ENCODE measurements at places on chromosomes 7 and 10. TPM values are rescaled to one million over a fixed set of nuclear protein-coding genes. Genes with fewer than 3 reads are reported as not detected.

DNA sequence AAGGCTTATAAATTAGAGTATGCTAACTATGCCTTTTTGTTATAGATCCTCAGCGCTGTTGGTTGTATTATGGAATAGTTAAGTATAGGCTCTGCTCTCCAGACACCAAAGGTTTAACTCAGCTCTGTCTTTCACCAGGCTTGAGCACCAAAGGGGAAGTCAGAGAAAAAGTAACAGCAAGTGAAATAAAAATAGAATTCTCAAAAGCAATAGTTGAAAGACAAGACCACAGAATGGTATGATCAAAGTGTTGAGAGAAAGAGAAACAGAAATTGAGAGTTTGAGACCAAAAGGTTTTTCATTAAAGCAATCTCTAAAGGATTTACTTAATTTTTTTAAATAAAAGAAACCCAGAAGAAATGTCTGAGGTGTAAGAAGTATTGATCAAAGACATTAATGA, 529.8 kb upstream of the C7orf33 start:
- DNase-seq: no peak

- DNase-seq: peak; percentile 87
Observed at GRCh38 chr10:100728928-100729861, 16.2 kb upstream of the PAX2 start.

DNA sequence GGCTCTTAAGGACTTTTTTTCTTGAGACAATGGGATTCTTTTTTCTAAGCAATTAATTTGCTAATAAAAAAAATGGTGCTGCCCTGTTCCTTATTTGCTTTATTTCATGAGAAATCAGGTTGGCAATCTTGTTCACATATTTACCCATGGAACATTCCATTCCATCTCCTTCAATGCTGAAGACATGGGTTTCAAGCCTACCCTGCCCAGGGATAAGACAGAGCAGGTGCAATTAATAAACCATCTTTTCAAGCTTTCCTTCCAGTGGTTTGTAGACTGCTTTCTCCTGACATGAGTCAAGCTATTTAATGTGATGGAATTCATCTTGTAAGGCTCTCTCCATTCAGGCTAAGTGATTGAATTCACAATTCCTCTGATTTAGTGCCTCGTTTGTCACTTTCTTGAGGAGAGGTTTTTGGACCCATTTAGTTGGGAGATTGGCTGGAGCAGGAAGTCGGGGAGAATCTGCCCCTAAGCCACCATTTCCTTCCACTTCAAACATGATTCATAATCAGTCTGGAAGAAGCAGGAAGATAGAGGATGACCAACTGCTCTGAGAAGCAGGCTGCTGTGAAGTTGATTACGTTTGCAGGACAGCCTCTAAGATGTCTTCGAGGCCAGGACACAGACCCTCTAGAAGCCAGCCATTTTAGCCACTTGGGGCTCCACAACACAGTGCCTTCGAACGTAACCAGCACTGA, 552.4 kb upstream of the GALNT17 start:
- no peak for DNase-seq

DNA sequence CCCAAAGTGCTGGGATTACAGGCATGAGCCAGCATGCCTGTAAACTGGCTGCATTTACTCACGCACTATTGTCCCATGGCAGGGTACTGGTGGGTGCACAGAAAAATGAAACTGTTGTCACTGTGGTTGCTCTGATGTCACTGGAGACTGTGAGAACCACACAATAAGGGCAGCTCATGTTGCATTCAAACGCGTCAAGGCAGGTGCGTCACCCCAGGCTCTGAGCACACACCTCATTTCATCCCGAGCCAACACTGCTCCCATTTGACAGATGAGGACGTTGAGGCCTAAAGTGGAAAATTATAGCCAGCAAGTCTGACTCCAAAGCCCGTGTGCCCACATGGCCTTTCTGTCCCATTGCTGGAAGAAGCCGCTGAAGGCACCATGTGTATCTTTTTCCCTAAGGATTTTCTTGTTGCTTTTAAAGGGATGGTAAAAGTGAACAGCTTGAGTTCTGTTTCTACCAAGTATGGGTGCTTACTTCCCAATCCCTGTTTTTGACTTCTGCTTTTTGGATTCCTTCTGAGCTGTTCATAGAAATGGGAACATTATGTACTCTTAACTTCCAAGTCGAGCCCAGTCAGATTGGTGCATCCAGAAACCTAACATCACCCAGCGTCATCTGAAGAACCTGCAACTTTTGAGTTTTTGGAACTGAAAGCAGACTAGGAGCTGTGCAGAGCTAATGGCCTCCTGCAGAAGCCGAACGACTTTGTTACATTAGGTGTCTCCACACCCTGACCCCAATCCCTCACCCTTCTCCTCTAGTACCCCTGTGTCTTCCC, 60.1 kb upstream of the CARD11 start:
- DNase-seq: no peak

- no peak for DNase-seq
Observed at GRCh38 chr7:107667341-107667740, 6.7 kb downstream of the SLC26A4 start.

- DNase-seq: no peak
Observed at GRCh38 chr7:100016215-100016901, 962 bp downstream of the ZKSCAN1 start.

GRCh38 chr7:98628418-98628817, 11.3 kb downstream of the NPTX2 start:
- DNase-seq: no peak

DNA sequence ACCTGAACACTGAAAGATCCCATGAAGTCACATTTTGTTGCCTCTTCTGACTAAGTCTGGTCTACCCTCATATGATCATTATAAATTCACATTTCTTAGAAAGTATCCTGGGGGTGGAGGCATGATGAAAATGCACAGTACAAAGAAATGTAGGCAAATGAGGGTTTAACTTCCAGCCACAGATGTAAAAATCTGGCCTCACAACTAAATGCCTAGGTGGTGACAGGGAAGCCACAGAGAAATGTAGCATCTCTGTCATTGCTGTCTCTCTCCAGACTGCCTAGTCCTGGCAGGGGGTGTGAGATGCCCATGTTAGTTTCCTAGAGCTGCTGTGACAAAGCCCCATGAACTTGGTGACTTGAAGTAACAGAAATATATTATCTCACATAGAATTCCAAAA, 395.9 kb downstream of the SORCS3 start:
- no peak for DNase-seq

DNA sequence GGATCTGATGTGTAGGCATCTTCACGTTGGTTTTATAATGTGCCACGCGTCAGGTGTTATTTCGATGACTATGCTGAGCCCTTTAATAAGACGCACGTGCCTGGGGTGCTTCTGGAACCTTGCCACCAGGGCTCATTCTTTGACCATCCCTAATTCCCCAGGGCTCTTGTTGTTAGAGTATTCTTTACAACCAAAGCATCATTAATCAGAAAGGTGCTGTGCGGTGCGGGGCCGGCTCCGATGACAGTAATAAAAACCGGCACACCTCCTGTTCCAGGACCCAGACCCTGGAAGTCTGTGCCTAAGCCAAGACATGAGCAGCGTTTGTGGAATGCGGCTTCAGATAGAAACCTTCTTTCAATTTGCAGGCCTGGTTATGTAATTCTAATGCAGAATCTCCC, 58.4 kb downstream of the MGMT start:
- DNase-seq: no peak

- DNase-seq: no peak
Observed at GRCh38 chr10:71632200-71632820, 87.3 kb downstream of the C10orf105 start.

DNA sequence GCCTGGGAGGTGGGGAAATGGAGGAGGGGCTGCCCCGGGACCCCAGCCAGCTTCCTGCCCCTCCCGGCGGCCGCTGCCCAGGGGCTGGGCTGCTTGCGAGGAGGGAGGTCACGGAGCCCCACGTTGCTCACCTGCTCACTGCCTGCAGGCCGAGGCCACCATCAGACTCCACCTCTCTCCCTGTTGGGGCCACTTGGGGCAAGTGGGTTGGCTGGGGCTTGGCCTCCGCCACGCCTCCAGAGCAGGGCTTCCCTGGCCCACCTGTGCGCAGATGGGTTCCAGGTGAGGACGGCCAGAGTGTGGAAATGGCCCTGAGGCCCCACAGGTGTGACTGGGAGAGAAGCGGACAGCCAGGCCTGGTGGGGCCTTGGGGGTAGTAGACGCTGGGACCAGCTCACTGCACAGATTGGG, 82.8 kb upstream of the DIP2C start:
- DNase-seq: peak; percentile 79

DNA sequence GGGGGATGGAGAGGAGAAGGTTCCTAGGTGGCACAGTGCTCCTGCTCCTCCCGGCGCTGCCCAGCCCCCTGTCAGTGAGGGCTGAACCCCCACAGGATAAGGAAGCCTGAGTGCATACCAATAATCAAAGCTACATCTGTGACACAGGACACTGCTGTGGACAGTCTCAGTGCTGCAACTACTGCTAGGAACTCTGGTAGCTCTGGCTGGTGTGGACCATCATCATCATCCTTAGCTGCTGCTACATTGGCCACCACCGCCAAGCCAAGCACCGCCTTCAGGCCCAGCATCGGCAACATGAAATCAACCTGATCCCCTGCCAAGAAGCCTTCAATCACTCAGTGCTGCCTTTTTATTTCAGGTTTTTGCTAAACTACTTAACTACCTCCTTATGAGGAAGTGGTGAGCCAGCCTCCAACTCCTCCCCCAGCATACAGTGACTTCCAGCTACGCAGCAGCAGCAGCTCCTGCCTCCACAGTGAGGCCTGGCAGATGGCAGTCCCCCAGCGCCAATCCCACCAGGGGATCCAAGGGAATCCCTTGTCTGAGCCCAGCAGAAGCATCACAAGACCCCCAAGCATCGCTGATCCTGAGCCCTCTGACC, 32.1 kb upstream of the SLC26A4 start:
- no peak for DNase-seq

DNA sequence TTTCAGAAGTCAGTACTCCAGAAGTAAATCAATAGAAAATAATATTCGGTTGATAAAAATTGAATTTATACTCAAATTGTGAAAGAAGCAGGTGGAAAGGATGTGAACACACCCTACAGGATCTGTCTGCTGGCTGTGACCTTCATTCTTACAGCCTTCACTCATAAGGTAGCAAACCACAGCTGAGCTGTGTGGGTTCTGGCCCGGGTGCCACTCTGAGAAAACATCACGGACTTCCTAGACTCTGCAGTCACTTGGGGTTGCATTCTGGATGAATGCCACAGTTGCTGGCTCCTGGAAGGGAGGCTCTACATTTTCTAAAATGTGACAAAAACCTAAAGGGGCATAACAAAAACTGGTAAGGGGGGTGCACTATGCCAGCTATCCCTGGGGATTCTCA, 36.0 kb upstream of the ABLIM1 start:
- DNase-seq: no peak

- DNase-seq: peak; percentile 28
Observed at GRCh38 chr7:129804111-129804889, 148.5 kb downstream of the UBE2H start.

DNA sequence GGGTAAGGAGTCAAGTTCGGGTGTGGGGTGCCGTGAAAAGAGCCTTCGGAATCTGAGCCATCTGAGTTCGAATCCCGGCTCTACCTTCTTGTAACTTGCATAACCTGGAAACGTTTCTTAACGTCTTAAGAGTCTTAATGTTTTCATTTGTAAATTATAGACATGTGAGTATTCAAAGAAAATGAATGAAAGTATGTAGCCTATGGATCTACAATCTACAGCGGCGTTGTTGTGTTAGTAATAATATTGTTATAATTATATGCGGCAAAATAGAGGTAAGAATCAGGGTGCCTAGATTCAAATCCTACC, 559 bp downstream of the VTI1A start:
- no peak for DNase-seq

Gene ZPBP
- total RNA-seq: not detected

Gene TMEM168
- 10.9 TPM for total RNA-seq

Gene CPEB3
- 0.92 TPM for total RNA-seq

Gene PITX3
- total RNA-seq: not detected

Gene CALML5
- total RNA-seq: not detected

Gene STAG3
- total RNA-seq: 10.3 TPM

Gene VSIR
- total RNA-seq: 0.04 TPM

Gene HBP1
- total RNA-seq: 65.2 TPM
